ENCODE measurements at places on chromosomes 4 and X.
A peak's percentile ranks its signal among the peaks of the same experiment; 100 is the strongest.

DNA sequence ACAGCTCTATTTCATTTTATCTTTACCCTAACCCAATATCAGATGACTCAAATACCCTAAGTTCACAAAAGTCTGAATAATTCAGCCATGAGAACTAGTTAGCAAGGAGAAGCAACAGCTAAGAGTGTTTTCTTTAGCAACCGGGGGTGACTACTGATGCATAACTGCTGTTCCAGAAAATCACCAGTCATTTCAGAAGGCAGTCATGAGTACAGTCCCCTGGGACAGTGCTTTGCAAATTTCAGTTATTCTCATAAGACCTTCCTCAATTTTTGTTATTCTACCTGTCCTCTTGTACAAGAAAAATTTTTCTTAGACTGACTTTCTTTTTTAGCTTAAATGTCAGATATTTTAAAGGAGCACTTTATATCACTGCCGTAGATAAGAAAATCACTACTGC is 16.4 kb downstream of the BANK1 start:
- DNase-seq, result no peak

DNA sequence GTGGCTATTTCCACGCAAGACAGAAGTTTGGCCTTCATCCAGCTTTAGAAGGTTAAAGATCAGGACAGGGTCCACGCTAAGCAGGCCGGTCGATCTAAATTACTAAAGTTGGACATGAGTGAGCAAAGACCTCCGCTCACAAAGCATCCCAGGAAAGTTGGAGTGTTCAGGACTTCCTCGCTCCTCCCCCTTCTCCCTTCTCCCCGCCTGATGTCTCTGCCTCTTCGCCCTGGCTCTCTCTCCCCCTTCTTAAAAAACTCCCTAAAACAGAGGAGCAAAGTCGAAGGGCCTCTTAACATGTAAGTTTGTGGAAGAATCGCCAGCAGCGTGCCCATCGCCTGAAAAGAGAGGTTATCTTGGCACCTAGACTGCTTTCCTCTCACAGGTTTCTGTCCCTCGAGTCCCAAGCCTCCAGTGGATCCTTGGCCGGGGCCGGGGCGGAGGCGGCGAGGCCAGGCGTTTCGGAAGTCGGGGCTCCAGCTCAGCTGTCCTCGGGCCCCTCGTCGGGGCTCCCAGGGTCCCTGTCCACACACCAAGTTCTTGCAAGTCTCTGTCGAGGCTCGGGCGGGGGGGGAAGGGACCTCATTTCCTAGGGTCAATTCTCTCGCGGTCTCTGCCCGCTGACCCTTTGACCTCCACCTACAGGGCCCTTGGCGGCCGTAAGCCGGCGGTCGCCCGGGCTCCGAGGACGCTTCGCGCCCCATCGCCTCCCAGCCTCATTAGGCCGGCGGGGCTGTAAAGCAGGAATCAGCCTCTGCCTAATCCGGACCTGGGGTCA is 7.6 kb downstream of the ZIC3 start:
- no peak for DNase-seq

- DNase-seq, result no peak
These were observed 9.5 kb downstream of the CTPS2 start for GRCh38 chrX:16702700-16703599.

GRCh38 chrX:124769166-124769565 is 422.8 kb downstream of the SH2D1A start:
- no peak for DNase-seq

DNA sequence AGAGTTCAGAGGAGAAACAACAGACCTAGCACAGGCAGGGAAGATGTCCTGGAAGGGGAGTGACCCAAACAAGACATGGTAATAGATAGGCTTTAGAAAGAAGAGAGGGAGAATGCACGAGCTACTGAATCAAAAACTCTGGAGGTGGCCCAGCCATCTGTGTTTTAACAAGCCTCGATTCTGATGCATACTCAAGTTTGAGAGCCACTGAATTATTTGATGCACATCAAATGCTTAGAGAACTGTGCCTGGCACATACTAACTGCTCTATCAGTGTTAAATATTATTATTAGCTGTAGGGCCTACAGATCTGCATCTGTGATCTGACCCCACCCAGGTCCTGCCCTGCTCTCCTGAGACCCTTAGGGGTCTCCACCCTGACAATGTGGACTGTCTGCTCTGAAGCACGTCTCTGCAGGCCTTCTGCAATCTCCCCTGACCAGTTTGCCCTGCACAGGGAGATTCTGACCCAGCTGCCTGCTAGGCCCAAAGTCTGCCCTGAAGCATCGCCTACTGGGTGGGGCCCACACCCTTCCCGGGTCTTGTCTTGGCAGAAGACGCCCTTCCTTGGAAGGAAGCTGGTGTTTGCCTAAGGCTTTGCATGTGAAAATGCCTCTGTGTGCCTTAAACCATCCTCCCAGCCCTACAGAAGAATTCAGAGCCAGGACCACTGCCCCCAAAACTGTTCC is 201.5 kb upstream of the KLF3 start:
- DNase-seq, result no peak

GRCh38 chrX:88325634-88326033 is 421.4 kb upstream of the CPXCR1 start:
- no peak for DNase-seq

- no peak for DNase-seq
These were observed 78.6 kb downstream of the CEP44 start for GRCh38 chr4:174362340-174362739.

DNA sequence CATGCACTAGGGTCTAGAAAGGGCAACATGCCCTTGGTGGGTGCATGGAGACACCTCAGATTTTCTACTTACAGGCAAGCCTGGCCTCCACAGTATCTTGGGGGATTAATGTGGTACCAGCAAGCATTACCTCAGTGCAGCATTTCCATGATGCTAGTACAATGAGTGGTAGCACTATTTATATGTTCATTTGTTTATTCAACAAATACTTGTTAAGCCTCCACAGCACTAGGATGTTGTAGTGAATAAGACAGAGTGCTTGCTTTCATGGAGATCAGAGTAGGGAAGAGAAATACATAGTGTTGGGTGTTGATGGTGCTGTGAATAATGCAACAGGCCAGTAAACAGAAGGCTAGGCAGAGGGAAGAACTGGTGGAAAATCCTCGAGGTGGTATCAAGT is 133.4 kb downstream of the KLHL8 start:
- DNase-seq, result no peak

- no peak for DNase-seq
These were observed 27.2 kb downstream of the ANTXR2 start for GRCh38 chr4:80045786-80046185.

DNA sequence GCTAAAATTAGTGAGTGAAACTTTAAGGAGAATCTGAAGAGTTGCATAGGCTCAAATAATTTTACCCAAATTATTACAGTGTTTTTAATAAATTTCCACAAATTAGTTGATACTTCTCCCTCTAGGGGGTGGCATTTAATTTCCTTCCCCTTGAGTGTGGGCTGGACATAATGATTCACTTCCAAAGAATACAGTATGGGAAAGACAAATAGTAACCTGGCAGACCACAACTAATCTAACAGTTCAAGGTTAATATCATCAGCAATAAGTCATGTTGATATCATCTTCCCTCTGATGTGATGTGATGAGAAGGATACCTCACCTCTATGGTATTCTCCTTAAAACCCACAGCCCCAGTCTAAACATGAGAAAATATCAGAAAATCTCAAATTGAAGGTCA is 15.5 kb downstream of the PFKFB1 start:
- no peak for DNase-seq

DNA sequence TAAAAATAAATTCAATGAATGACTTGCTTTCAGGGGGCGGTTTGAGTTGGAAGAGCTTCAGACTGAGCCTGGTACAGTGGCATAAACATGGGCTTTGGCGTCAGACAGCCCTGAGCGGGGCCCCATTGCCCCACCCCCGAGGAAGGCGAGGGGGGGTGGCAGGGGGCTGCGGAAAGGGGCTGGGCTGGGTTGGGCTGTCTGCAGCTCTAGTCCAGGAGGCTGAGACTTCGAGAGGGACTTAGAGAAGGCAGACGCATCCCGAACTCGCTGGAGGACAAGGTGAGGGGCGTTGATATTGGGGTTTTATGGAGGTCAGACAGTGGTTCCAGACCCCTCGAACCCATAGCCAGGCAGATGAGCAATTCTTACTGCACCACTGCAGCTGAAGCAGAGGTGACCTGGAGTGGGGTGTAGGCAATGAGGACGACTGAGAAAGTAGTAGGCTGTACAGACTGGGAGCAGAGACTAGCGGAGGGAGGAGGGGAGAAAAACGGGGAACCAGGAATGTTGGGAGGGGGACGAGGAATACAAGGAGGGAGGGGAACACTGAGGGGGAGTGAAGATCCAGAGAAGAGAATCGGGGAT is at the start of gene MAGED2:
Gene MAGED2 (plus strand): TSS at position 222 of the 585 bp plus-strand sequence. CDS start 1,587 bp downstream, outside the sequence.
- DNase-seq, result peak; percentile 72

- DNase-seq, result no peak
These were observed 86.8 kb upstream of the FAM241A start for GRCh38 chr4:112058433-112058832.

DNA sequence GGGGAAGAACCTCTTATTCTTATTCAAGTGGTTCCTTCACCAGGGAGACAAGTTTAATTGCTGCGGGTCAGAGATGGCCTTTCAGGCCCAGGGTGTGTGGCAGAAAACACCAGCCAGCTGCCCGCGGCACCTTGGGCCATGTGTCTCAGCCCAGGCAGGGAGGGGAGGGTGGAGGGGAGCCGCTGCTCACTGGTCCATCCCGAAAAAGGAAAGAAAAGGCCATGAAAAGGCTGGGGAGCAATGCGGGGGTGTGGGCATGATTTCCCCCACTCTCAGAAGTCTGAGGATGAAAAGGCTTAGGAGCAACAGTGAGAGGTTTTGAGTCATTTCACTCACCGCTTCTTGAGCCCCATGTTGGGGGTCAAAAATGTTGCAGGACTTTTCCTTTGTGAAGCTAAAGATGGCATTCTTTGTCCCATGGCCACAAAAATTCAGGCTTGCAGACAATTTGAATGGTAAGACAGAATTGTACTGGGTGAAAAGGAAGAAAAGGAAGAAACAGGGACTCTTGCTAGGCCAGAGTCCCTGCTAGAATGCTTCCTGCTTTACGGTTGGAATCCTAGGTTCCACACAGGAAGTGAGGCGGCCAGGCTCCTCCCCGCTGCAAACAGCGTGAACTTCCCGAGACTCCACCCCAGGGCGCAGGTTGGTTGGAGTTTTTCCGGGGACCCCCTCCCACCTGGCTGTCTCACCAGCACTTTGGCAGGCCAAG is 17.4 kb upstream of the FAM47E start:
- DNase-seq, result no peak

DNA sequence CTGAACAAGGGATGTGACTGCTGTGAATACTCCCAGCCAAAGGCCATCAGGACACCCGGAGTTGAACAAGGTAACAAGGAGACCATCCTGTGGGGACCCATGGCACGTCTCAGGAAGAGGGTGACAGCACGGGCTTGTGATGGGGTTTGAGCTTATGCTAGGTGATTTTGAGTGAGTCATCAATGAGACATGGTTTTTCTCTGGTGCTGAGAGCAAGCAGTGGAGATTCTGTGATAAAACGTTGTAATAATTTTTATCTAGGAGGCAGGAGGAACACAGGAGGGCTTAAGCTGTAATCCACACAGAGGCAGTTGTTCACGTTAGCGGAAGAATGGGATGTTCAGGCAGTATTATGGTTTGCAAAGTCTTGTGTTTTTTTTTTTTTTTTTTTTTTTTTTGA is 36.0 kb downstream of the TRIML1 start:
- no peak for DNase-seq

DNA sequence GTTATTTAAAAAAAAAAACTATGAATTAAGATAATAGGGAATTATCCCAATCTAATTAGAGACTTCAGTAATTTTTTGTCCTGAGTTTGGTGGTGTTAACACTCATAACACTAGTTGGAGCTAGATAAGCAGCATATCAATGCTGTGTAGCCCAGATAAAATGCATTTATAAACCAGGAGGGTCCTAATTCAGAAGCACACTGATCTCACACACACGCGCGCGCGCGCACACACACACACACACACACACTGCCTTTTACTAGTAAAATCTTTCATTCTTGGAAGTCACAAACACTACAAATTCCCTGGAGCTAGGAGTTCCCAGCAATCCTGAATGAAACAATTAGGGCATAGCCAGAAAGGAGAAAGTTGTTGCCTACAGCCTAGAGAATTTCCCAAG is 3.2 kb downstream of the UNC5C start:
- no peak for DNase-seq

DNA sequence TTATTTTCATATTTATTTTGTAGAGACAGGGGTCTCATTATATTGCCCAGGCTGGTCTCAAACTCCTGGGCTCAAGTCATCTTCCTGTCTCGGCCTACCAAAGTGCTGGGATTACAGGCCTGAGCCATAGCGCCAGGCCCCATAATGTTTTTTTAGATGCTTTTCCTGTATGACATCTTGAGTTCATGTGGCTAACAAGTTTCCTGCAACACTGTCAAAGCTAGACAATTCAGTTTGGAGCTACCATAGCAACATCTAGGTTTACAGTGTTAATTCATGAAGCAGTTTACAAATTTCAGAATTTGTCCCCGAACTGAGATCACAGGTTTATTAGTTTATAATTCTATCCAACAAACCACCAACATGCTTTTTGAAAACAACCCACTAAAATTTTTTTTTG is 6.4 kb upstream of the IL13RA2 start:
- DNase-seq, result no peak

DNA sequence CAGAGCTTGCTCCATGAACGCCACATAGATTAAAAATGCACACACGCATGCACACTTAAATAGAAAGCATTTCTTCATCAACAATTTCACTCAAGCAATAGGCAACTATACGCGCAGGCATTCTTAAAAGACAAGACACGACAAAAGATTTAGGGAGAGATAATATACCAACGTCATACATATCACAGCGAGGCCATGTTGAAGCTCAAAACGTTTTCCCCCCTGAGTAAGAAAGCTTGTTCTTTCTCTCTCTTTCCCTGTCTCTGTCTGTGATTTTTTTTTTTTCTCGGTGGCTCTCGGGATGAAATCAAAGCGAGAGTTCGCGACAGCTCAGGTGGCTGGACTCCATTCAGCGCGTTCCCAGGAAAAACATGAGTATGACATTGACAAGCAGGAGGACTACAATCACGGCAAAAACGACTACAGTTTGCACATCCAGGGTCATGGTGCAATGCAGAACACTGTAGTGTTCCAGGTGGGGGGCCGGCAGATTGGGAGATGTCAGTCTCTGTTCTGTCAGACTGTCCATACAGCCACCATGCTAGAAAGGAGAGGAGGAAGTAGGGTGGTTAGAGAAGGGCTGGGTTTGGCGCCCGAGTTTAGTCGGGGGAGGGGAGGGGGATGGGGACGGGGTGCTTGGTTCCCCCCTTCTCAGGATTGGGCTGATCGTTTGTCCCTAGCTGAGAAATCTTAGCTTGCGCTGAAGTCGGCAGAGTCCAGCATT is 30.7 kb downstream of the ARHGEF9 start:
- DNase-seq, result no peak

DNA sequence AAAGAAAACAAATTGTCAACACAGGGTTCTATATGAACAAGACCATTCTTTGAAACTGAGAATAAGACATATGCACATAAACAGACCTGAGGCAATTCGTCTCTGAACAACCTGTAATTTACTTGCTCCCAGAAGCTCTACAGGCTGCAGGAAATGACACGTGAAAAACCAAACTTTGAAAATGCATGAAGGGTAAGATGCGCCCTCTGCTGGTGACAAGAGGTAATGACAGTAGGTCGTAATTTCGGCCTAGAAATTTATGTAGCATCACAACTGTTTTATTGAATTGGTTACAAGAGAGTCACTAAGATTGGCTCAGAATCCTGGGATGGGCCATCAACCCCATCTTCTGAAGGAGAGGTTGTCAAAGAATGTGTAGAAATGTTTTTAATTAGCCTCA is 276.5 kb downstream of the PPP4R3C start:
- DNase-seq, result no peak

- DNase-seq, result no peak
These were observed 84.0 kb downstream of the PDS5A start for GRCh38 chr4:39893693-39894072.

GRCh38 chr4:145482209-145483037 is 770 bp downstream of the SMAD1 start:
- peak; percentile 74 for DNase-seq
